ENCODE measurements at places on chromosomes 2 and 18.
A peak's percentile ranks its signal among the peaks of the same experiment; 100 is the strongest.

DNA sequence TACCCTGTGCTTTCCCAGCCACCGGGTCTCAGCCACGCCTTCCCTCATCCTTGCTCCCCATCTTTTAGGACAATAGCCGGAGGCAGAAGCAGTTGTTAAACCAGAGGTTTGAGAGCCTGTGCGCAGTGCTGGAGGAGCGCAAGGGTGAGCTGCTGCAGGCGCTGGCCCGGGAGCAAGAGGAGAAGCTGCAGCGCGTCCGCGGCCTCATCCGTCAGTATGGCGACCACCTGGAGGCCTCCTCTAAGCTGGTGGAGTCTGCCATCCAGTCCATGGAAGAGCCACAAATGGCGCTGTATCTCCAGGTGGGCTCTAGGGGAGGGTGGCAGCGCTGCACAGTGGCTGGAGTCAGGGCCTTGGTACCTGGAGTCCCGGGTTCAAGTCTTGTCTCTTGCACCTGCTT lies 2.7 kb downstream of the UCN start:
- no peak for DNase-seq

DNA sequence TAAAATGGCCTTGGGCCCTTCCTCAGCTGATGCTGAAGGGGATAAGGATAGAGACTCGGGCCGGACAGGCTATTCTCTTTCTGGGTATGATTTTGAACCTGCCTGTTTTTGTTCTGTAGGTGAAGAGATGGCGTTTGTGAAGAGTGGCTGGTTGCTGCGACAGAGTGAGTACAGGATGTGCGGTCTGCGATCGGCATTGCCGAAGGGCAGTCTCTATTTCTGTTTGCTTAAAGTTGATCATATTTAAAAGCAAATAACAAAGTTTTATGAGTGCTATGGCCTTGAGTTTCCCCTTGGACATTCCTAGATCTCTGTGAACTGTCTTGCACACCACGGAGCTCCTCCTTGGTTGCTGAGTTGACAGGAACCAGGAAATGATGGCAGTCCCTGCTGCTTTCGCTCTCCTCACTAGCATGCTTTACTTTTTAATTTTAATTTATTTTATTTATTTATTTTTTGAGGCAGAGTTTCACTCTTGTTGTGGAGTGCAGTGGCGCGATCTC lies 15.7 kb downstream of the PLEKHB2 start:
- DNase-seq, result no peak

DNA sequence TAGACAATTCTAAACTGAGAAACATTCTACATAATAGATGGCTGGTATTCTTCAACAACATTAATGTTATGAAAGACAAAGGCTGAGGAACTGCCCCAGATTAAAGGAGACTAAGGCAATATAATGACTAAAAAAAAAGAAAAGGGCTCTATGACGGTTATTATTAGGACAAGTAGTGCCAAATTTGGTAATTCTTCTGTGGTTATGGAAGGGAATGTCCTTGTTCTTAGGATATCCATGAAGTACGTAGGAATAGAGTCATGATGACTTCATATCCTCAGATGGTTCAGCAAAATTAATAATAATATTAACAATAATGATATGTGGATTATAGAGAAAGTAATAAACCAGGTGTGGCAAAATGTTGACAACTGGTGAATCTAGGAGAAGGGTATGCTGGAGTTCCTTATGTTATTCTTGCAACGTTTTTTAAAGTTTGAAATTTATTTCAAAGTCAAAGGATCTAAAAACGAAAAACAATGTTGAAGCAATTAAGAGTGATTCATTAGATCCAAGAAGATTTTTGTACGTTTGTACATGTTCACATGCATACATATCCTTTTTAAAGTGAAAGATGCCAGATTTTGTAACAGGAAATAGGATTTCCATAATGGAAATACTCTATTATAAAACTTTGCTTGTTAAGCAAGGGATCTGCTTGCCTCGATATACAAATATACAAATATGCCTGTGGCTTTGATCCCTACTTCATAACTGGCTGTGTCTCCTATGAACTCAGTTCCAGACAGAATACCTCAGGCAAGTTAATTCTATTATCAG lies 27.7 kb upstream of the STRN start:
- no peak for DNase-seq

DNA sequence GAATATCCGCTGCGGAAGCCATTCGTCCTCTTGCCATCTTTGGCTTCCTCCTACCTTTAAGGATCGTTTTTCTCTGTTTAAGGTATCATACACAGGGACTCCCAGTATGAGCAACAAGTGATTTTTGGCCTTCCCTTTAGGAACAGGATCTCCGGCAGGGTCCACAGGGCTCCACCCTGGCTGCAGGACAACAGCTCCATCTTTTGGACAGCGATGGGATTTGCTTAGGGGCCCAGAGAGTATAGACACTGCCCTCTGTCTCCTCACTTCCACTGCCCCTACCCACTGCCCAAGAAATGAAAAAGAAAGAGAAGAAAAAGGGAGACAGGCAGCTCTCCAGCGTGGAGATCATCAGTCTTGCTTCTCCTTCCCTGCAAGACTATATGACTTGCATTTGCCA lies 224.5 kb downstream of the UXS1 start:
- no peak for DNase-seq

- DNase-seq, result peak; percentile 70
Observed at GRCh38 chr2:72579591-72580180, 246.1 kb downstream of the EXOC6B start.

GRCh38 chr18:48065601-48065995 lies 135.1 kb upstream of the SMAD2 start:
- no peak for DNase-seq

DNA sequence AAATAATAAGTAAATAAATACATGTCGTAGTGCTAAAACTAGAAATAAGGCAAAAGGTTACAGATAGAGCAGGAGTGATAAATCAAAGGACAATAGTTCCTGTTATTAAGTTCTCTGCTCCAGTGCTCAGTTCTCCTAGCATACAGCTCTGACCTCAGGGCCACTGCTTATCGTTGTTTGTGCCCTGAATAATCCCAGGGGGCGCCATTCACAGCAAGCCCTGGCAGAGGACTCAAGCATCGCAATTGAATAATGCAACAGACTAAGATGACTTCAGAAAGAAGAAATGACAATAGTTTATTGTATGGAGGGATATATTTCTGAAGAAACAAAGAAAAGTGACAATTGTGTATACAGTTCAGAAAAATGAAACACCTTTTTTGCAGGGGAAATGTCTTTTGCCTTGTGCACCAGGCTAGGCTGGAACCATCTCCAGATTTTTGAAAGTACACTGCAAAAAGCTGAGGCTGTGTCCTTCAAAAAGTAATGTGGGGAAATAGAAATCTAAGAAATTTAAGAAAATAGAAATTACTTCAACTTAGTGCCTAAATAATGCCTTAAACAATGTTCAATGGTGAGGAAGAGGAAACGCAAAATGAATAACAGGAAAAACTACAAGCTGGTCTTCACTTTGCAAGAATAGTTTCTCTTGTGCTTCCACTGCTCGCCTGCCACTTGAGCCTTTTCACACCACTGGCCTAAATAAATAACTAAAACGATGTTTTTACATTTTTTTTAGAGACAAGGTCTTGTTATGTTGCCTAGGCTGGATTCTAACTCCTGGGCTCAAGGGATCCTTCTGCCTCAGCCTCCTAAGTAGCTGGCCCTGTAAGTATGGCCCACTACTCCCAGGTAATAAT lies 19.0 kb upstream of the CCNYL1 start:
- peak; percentile 29 for DNase-seq

- peak; percentile 18 for DNase-seq
Observed at GRCh38 chr2:127942002-127942401, 56.2 kb upstream of the AMMECR1L start.

DNA sequence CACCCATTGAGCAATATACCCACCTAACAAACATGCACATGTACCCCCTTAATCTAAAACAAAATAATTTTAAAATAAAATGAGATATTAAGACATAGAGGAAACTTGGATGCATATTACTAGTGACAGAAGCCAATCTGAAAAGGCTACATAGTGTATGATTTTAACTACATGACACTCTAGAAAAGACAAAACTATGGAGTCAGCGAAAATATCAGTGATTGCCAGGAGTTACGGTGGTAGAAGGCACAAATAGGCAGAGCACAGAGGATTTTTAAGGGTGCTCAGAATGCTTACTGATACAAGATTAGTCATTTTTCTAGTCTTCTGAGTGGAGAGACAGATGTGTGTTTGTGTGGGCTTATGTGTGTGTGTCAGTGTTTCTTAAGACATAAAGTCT lies 656.6 kb downstream of the NR4A2 start:
- DNase-seq, result no peak

GRCh38 chr2:12970861-12971260 lies 254.1 kb downstream of the TRIB2 start:
- peak; percentile 81 for DNase-seq

DNA sequence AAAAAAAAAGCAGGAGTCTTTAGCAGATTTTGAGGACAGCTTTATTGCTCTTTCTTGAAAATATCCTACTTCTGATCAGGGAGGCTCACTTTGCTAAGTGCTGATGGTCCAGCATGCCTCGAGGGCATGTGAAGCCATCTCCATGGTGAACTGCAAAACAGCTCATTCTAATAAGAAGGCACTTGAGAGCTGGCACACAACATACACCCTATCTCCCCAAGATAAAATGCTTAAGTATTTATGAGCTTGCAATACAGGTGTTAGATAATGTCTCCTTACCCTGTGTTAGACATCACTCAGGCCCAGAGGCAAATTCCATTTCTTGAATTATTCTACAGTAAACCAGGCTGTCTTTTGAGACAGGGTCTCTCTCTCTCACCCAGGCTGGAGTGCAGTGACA lies 2.7 kb downstream of the ENOSF1 start:
- no peak for DNase-seq

DNA sequence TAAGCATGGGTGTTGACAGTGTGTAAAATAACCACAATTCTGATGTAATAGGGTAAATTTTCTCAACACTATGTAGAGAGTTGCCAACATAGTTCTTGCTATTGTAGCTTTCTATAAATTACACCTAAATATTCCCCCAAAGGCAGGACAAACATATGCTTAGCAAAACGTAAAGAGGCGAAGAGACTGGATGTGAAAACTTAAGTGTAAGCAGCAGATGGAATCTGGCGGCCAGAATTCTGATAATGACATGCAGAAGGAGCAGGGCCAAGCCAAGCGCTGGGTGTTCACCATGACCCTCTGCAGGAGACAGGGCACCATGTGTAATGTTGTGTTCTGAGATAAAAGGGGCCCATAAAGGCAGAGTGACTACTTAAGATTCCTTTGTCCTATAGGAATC lies 105.2 kb upstream of the ZNF521 start:
- peak; percentile 36 for DNase-seq

GRCh38 chr2:14817848-14818247 lies 185.3 kb downstream of the LRATD1 start:
- no peak for DNase-seq

- DNase-seq, result no peak
Observed at GRCh38 chr2:8525582-8526402, 156.1 kb upstream of the ID2 start.

DNA sequence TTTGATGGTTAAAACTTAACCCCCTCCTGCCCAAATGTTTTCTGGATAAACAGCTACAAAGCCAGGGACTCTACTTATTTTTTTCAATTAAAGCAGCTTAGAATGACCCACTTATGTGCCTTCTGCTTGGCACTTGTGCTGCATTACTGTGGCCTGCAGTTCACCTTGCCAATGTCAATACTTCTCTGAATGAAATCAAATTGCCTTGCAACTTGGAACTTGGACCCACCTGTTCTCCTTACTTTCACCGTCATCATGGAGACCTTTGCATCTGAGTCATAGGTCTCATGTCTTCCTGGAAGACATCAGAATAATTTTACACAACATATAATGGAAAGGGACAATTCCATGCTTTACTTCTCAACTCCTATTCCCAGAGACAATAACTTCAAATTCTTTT lies 92.1 kb upstream of the FHL2 start:
- DNase-seq, result no peak

GRCh38 chr18:8828300-8828699 lies 122.9 kb downstream of the MTCL1 start:
- DNase-seq, result no peak

GRCh38 chr2:233007739-233008138 lies 5.3 kb downstream of the NGEF start:
- peak; percentile 20 for DNase-seq

- DNase-seq, result peak; percentile 60
Observed at GRCh38 chr2:36539631-36540030, 58.3 kb downstream of the FEZ2 start.

DNA sequence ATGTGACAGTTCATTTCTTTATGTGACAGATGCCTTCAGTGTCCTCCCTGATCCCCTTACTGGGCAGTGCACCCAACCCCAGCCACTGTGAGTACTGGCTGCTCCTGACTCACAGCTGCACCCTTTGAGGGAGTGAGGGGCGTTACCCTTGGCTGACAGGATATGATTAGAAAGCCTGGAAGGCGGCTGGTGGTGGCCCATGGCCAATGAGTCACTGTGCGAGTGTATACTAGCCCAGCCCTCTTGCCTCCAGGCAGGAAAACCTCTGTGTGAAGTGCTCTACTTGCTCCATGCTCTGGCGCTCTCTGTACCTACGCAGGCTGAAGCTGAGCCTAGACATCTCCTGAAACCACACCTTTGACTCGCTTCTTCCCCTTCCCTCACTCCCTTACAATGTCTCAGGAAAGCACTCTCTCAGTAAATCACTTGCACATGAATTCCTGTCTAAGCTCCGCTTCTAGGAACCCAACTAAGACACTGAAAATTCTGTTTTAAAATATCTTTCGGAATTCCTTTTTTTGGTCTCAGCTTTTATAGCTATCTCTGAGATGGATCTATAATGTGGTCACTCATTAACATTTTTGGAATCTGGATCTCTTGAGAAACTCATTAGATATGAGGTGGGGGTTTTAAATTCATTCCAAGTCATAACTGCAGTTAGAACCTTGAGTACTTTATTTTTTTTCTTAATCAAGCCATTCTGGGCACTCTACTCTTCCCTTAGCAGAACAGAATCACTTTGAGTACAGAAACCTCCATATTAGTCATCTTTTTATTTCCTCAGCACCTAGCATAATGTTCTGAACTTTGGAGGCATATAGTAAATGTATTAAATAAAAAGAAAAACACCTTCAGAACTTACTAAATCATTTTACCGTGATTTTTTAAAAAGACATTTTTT lies 25.3 kb upstream of the STAM2 start:
- DNase-seq, result peak; percentile 95

GRCh38 chr2:210963386-210963785 lies 407.0 kb downstream of the CPS1 start:
- DNase-seq, result no peak

GRCh38 chr2:220370764-220371163 lies 743.3 kb downstream of the SLC4A3 start:
- DNase-seq, result no peak

DNA sequence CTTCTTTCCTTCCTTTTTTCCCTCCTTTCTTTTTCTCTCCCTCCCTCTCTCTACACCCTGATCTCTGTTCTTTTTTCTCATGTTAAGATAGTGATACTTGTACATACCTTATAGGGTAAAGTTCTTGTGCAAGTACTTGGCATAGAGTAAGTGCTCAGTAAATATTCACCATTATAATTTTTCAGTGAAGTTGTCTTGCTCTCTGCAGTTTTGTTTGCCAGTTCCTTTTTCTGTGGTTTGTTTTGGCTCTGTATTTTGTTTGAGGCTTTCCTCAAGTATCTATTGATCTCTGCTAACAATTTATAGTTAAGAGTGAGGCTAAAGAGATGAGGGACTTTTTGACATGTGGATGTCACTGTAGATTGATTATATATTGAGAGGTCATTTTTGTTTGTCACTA lies 48.0 kb downstream of the MTX2 start:
- DNase-seq, result peak; percentile 20

Measured in fibroblast of skin of scalp (primary cell).